ENCODE measurements at places on chromosomes 11 and 22.

GRCh38 chr11:12409621-12410005 is 32.2 kb downstream of the PARVA start:
- no peak for DNase-seq

GRCh38 chr22:18056161-18056666 is 21.6 kb upstream of the PEX26 start:
- DNase-seq: no peak

- no peak for DNase-seq
These were observed 21.3 kb downstream of the GRIK4 start for GRCh38 chr11:120532832-120533196.

DNA sequence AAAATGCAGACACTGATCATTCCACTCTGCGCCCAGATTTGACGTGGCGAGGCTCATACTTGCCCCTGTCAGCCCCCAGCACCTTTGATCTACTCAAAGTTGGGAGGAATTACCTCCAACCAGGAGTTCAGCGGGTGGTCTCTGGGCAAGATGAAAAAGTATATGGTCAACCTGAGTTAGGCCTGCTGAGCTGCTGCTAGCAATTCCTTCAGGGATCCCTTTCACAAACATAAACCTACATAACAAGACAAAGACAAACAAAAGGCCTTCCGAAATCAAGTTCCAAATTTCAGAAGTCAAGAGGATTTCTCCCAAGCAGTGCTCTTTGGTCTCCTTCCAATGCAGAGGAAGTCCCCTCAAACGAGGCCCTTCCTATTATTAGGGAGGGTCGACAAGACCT is 20.8 kb downstream of the CLDN5 start:
- no peak for DNase-seq

- DNase-seq: no peak
These were observed 20.6 kb downstream of the PACSIN2 start for GRCh38 chr22:42994276-42994916.

DNA sequence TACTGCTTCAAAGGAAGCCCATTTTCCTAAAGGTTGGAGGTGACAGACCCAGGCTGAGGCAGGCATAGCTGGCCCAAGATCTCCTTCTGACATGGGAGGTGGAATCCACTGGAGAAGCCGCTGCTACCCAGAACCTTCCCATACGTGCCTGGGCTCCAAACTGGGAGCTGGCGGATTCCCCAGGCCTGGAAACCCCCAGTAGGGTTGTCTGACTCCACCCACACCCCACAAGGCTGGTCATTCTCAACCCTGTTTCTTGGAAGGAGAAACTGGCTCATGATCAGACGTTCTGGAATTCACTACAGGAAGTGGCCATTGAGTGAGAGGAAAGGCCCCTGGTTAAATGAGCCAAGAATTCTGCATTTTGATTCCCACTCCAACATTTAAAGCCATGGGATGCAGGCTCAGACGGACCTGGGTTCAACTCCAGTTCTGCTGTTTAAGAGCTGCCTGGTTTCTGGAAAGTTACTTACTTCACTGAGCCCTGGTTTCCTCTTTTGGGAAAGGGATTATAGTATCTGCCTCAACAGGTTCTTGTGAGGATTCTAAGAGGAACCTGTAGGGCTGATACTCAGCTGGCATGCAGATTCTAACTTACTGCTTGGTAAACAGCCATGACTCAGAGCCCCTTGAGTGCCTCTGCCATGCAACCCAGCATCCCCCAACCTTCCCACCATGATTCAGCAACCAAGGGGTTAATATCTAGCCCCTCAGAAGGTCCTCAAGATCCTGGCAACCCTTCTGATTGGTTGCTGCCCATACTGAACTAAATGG is 19.4 kb upstream of the TSKU start:
- DNase-seq: no peak

DNA sequence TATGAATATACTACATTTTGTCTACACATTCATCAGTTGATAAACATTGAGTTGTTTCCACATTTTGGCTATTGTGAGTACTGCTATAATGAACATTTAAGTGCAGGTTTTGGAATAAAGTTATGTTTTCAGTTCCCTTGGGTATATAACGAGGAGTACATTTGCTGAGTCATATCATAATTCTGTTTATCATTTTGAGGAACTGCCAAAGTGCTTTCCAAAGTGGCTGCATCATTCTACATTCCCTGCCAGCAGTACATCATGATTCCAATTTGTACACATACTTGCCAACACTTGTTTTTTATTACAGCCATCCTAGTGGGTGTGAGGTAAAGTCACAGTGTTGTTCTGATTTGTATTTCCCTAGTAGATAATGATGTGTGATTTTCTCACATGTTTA is 1458.6 kb upstream of the TENM4 start:
- DNase-seq: no peak

DNA sequence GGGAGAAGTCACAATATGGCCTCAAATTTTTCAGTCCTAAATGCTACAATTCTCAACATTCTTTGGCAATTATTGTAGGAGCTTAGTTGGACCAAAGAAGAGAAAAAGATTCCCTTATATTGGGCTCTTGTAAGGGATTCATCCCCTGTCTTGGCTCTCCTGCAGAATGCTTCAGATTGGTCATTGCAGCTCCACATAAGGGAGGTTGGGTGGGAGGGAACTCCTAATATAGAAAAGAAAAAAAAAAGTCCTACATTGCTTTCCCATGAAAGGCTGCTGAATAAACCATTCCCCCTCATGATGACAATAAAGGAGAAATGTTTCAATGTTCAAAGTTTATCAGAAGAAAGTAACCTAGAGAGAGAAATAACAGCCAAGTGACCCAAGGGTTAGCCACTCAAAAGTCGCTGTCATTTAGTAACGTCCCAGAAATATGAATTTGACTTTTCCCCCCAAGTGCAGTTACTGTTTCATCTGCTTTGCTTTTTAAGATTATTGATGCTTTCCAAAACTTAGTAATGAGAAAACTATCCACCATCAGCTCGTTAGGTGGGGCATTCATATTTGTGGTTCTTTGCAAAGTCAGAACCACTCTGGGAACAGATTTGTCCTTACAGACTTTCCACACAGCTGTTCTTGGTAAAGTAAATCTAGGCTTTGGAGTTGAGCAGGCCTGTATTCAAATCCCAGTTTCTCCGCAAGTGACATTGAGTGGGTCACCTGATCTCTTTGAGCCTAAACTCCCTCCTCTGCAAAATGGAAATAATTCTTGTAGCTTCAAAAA is 5.0 kb upstream of the SLC1A2 start:
- no peak for DNase-seq

GRCh38 chr22:43901976-43902643 is 10.3 kb upstream of the PNPLA5 start:
- no peak for DNase-seq

DNA sequence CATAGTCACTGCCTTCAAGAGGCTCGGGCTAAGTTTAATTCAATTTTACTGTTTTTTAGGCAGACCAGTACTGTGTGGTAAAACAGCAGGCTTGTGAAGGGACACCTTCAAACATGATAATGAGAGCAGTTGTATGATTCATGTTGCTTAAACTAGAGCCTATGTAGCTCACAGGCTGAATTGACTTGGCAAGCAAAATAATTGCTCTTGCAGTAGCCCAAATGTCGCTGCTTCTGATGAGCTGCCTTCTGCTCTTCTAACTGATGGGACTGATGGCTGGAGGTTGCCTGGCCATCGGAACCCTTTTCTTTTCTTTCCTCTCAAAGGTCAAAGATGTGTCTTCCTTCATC is 137.6 kb downstream of the MAML2 start:
- DNase-seq: no peak

DNA sequence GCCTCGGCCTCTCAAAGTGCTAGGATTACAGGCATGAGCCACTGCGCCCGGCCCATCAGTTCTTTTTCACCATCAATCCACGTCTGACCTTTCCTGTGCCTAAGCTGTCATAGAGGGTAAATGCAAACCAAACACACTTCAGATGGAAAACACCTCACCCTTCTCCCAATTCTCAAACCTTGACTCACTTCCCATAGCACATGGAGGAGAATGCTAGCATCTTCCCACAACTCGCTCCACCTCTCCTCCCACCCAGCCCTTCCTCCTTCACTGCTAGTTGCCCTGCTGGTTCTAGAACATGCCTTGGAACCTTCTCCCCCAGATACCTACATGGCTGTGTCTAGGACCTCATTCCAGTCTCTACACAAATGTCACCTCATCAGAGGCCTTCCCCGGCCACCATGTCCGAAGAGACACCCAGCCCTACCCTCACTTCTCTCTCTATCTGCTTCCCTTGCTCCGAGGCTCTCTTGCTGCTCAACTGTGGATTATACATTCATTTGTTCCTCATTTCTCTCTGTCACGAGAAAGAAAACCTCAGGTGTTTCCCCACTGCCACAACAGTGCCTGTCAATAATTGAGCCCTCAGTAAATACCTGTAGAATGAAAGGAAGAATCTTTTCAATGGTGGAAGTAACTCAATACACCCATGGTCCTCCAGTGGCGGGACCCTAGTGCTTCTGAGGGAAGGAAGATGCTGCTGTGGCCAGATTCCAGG is 21.3 kb upstream of the NCF4 start:
- no peak for DNase-seq

GRCh38 chr11:33987975-33988580 is 63.5 kb upstream of the CAPRIN1 start:
- peak; percentile 74 for DNase-seq

- no peak for DNase-seq
These were observed 52.7 kb downstream of the IGF2 start for GRCh38 chr11:2086239-2087040.

DNA sequence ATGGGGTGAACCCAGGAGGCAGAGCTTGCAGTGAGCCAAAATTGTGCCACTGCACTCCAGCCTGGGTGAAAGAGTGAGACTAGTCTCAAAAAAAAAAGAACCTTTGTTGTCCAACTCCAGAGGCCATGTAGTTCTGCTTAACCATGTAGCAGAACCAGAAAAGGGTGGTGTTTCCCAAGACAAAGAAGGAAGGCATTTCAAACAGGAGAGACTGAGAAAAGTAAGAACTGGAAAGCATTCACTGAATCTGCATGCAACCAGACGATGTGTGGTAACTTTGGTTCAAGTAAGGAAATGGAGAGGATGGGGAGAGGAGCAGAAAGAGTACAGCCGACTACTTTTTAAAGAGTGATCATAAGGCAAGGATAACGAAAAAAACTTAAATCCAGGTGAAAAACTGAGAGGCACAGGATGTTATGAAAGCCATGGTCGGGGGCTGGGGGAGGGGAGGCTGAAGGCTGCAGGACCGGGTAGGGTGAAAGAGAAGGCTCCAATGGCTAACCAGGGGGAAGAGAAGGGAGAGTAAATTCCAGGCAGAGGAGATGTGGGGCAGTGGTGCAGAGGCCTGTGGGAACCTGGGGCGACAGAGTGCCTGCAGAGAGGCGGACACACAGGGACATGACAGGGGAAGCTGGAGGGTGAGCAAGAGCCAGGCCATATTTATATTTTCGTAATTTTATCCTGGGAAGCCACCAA is 48.8 kb downstream of the MAPK1 start:
- no peak for DNase-seq

DNA sequence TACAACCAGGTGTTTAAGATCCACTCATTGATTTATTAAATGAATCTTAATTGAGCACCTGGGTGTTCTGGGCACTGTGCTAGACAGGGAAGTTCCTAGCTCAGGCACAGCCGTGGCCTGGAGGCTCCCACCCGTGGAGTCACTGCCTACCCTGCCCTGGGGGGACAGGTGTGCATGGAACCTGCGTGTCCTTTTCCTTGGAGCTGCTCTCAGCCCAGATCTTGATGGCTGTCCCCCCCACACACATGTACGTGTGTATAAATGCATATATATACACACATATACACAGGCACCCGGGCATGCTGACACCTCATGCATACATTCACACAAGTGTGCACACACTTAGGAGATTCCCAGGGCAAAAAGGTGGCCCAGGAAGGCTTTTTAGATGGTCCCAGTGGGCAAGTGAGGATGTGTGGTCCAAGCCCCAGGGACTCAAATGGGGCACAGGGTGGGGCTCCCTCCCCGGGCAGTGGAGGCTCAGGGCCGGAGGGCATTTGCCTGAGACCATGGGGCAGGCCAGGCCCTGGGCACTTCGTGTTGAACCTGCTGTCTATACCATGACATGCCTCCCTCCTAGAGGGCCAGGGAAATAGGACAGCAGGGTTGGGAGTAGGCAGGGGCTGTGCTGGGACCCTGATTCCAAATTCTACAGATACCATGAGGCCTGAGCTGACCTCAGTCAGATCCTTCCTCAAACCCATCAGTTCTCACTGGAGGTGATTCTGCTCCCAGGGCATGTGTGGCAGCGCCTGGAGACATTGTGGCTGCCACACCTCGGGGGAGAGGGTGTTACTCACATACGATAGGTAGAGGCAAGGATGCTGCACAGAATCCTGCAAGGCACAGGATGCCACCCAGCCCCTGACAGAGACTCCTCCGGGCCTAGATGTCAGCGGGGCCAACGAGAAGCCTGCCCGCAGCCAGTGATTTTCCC is 77.8 kb downstream of the BCR start:
- no peak for DNase-seq

GRCh38 chr22:22216450-22216959 is 28.1 kb upstream of the VPREB1 start:
- no peak for DNase-seq

DNA sequence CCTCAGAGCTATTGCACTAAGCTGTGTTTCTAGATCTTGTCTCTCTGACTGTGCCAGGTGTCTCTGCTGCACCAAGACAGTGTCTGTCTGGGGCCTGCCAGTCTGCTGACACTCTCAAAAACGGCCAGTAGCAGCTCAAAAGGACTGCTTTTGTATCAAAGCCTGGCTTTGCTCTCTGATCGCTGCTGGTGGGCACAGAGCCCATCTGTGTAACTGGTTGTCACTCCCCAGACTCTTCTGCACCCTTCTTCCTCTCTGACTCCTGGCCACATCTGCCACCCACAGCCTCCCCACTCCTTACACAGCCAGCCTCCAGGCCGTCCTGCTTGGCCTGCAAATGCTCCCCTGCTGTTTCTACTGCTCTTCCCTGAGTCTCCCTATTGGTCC is 26.5 kb downstream of the MED15 start:
- DNase-seq: no peak

DNA sequence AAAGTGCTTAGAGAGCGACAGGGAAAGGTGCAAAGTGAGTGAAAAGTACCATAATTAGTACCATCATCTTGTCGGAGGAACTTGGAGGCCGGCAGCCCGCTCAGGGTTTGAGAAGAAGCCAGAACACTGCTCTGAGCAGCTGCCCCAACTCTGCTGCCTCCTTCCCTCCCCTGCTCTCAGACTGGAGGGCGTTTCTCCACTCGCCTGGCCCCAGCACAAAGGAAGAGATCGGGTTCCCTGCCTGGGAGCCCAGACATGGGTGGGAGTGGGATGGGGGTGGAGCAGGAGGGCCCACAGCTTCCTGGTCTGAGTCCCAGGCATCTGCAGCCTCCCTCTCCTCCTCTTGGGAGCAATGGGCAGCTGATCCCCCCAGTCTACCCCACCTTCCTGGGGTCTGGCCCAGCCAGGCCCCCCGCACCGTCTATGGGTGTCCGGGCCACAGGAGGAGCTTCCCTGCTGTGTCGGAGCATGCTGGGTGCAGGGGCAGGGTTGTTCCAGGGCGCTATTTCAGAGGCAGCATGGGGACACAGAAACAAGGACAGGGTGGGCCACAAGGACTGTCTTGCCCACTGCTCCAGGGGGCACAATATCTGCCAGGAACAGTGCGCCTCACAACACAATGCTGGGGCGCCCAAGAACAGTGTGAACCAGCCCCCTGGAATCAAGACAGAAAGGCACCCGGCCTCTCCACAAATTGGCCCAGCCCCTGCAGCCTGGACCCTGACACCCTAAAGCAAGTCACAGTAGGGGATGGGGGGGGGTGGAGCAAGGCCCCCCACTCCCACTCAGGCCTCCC is 4.8 kb downstream of the LIF start:
- DNase-seq: no peak

All from HAP-1 (cell line).